Activated CD4-positive, alpha-beta memory T cell treated with anti-CD3 and anti-CD28 coated beads, Interleukin-2, amount 10 ng/mL, durations not matched to agents 7 days and 5 days (primary cell): ENCODE measurements at places on chromosomes 2 and 18. TPM values are rescaled to one million over a fixed set of nuclear protein-coding genes. Genes with fewer than 3 reads are reported as not detected.

The FBXO15 gene
- total RNA-seq: 0.60 TPM

DNA sequence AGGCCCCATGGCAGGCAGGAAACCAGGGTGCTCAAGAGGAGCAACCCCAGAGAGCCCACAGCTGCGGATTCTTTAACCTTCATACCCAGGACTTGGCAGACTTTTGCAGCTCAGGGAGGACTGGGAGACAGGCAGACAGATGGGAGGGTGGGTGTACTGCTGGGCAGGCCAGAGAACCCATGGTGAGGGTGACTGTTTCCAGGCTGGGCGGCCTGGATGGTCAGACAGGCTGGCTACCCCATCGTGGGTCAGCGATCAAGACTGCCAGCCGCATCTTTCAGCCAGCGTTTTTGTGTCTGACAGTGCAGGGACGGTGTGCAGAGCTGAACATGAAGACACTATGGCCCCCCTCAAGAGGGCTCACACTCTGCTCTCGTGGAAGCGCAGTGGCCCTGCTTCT lies 82.2 kb downstream of the MARCO start:
- no peak for DNase-seq

DNA sequence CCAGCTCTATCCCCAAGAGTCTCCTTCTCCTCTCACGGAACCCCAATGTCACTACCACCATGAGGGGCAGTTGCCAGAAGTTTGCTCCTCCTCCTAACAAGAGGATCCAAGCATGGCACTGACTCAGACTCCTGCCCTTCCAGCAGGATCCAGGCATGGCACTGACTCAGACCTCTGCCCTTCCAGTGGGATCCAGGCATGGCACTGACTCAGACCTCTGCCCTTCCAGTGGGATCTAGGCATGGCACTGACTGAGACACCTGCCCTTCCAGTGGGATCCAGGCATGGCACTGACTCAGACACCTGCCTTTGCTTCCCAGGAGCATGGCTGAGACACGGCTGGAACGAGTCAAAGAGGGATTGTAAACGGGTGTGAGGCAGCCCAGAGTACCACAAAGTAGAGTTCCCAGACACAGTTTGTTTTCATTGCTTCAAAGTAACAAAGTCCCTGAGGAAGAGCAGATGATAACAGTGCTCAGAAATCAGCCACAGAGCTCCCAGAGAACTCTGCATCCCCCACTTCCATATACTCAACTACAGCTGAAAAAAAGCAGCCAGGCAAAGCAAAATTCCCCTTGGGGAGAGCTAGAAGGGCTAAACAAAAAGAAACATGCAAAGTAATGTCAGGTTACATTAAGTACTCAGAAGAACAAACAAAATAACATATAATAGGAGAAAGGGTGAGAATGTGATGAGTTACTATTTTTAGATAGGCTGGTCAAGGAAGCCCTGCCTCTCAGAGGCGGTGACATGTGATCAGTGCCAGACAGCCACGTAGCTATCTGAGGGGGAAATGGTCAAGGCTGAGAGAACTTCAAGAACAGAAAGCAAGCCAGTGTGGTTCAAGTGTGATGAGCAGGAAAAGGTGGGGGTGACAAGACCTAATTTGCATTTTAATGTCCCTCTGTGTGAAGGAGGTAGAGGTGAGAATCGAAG lies 3.0 kb downstream of the BUB1 start:
- peak; percentile 63 for DNase-seq

DNA sequence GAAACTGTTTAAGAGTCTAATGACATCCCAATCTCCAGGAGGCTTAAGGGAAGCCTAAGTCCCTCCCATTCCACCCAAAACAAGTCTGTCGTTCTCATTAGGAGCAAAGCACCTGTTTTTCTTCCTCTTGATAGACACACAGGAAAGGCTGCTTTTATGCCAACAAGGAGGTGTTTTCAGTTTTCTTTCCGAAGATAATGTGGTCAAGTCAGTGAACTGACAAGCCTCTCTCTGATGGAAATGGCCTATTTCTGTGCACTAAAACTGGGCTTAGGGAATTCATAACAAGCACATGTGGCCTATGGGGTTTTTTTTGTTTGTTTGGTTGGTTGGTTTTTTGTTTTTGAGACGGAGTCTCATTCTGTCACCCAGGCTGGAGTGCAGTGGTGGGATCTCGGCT lies 36.2 kb downstream of the FBLN7 start:
- no peak for DNase-seq

DNA sequence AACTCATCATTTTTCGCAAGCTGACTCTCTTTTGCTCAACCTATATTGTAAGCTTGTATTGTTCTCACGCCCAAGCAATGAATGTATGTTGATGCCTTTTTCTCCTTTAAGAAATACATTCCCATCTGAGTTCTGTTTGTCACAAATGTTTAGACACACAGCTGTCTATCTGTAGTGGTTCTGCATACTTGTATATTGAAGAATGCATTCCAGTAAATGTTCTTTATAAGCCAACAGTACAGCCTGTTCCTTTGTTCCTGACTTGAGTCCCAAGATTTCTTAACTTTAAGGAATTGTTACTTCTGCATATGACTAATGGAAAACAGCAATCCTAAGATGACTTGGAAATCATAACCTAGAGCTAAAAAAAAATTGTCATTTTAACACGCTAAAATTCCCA lies 849.1 kb upstream of the POU3F3 start:
- no peak for DNase-seq
